ENCODE measurements at places on chromosomes 2 and 18. TPM values are rescaled to one million over a fixed set of nuclear protein-coding genes. Genes with fewer than 3 reads are reported as not detected.
A peak's percentile ranks its signal among the peaks of the same experiment; 100 is the strongest.

GRCh38 chr2:185456517-185456916 lies 282.1 kb upstream of the FSIP2 start:
- DNase-seq = no peak

DNA sequence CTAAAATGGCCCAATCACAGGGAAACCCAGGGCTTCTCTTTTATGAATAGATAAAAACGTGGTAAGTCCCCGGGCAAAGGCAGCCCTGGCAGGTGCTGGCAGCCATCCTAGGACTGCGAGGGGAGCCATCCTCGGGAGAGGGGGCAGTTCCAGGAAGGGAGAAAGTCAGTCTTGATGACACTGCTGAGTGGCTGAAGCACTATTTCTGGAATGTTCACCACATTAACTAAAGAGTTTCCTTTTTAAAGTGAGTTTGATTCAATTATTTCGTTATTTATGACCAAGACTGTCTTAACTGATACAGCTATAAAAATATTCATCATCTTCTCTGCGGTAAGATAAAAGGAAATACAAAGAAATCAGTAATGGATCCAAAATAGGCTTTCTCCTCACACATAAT lies 20.4 kb downstream of the TTR start:
- no peak for DNase-seq

- DNase-seq = no peak
Observed at GRCh38 chr2:85257970-85258605, 69.7 kb downstream of the TGOLN2 start.

DNA sequence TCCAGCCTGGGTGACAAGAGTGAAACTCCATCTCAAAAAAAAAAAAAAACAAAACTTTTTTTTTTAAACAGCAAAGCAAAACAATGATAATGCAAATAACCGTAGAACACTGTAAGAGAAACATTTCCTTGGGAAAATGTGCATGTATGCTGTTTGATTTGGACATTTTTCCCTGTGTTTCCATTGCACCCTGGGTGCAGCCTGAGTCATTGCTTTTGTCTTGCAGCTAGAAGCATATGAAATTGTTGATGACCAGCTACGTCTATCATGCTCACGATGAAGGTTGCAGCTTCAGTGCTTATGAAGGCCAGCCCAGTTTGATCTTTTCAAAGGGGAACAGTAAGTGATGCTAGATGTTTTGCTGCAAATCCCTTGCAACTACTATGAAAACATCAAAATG lies 41.5 kb downstream of the MOGAT1 start:
- no peak for DNase-seq

- DNase-seq = peak; percentile 71
Observed at GRCh38 chr2:170716851-170717598, 1.9 kb downstream of the SP5 start.

GRCh38 chr2:100603414-100603813 lies 40.6 kb downstream of the PDCL3 start:
- no peak for DNase-seq

DNA sequence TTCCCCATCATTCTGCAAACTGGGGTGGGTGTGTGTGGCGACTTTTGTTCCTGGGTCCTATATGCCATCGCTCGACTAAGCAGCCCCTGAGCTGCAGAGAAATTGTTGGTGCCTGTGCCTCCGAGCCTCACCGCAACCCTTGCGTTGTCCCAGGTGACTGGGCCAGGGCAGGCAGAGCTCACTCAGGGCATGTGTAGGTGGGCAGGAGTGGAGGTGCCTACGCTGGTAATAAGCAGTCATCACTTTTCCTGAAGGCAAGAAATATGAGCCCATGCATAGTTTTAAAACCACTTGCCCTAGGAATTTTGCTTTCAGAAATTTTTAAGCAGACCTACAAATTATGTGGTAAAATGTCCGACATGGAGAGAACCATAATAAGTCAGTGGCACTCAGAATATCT lies 197.8 kb downstream of the SMAD7 start:
- DNase-seq = no peak

Gene RFTN2
- total RNA-seq = not detected

Gene MYO5B
- 0.23 TPM for total RNA-seq
